ENCODE measurements at places on chromosomes 12 and 14. TPM values are rescaled to one million over a fixed set of nuclear protein-coding genes. Genes with fewer than 3 reads are reported as not detected.
A peak's percentile ranks its signal among the peaks of the same experiment; 100 is the strongest.

- no peak for DNase-seq
These were observed 64.5 kb upstream of the VASH1 start for GRCh38 chr14:76696791-76697190.

DNA sequence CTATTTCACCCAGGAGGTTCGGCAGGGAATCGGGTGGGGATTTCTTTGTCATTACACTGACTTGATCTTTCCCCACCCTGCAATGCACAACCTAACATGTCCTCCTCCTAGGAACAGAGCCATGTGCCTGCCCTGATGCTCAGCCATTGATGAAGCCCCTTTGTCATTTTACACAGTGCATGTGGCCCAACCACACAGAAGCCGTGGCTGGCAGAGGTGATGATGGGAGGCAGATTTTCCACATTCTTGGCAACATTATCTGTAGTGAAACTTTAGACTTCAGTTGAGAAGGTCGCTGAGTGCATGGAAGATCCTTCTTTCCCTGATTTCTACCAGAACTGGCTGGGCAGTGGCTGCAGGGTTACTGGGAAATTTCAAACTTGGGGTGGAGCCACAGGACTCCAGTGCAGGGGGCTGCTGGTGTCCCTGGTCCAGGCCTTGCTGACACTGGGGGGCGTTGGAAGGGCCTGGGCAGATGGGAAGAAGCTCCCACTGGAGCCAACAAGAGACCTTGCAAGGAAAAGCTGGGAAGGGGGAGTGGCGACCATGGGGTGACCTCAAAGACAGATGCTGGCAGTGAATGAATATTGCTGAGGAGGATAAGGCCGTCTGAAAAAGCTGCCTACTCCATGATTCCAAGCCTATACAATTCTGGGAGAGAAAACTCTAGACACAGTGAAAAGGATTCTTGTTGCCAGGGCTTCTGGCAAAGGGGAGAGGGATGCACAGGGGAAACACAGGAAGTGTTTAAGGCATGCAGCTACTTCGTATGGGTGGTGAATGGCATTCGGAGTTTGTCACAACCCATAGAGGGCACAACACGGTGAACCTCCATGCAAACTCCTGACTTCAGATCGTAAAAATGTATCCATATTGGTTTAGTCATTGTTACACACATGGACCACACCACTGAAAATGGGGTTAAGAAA, 41.8 kb upstream of the P2RX7 start:
- no peak for DNase-seq

- no peak for DNase-seq
These were observed 52.9 kb downstream of the PEBP1 start for GRCh38 chr12:118188690-118189371.

DNA sequence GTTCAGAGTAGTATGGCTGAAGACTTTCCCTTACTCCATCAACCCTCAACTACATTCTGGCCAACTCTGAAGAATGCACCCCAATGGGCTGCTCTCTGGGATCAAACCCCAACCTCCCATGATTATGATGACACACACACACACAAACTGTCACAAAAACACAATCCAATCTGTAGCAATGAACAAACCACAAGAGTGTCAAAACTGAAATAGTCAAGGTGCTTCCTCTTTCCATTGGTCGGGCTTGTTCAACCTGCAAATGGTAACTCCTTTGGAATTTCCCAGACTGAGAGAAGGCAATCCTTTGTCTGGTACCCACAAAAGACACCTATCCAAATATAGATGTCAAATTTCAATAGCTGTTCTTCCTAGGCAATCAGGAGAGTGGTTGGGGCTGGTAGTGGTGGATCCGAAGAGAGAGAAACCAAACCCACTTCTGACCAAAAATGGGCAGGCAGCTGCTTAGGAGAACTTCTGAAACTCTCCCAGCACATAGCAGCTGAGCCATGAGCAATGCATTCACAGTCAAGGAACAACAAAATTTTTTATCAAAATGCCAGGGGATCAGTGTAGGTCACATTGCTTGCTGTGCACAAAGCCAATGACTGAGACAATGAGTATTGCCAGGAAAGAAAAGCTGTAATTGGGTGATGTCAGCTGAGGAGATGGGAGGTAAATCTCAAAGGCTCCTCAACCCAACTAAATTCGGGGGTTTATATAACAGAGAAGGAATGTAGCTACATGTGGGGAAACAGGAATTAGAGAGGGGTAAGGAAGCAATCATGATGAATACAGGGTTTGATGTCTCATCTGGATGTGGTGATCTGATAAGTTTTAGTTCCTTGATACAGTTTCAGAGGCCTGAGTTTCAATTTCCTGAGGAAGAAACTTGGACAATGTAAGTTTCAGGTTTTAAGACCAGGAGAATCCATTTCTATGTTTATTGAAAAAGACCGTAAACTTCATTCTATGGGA, 191.4 kb downstream of the KITLG start:
- peak; percentile 71 for DNase-seq

- peak; percentile 55 for DNase-seq
These were observed 30.8 kb upstream of the LRP1-AS start for GRCh38 chr12:57178213-57178612.

- DNase-seq: no peak
These were observed 10.2 kb downstream of the BICD1 start for GRCh38 chr12:32116897-32117296.

DNA sequence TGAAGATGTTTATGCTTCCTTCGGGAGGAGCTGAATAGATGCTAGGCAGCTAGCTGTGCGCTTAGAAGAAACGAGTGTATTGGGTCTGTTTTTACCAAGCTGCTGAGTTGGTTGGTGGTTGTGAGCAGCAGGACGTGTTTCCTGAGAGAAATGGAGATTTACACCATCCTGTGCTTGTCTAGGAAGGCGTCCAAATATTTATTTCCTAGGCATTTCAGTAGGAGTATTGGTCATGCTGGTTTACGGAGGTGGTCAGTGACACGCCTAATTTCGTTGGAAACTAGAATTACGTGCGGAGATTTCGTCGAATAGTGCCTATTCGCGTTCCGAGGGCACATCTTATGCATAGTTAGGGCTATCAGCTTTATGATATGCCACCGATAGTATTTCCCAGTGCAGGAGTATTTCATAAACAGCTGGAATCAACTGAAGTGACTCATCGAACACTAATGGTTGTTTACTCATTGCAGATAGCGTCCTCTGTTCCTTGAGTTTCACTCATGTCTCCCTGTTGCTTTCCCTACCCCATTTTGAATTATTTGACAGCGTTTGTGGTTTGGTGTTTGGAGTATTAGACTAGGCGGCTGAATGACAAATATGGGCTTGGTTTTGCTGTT, 780 bp downstream of the TBC1D15 start:
- no peak for DNase-seq

DNA sequence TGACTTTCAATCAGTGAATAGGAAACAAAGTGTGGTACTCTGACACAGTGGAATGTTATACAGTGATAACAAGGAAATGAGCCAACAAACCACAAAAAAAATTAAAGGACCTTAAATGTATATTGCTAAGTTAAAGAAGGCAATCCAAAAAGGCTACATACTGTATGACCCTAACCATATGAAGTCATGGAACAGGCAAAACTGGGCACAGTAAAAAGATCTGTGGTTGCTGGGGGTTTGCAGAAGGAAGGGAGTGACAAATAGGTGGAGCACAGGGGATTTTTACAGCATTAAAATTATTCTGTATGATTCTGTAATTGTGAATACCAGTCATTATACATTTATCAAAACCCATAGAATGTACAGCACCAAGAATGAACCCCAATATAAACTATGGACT, 112.6 kb downstream of the KCNC2 start:
- no peak for DNase-seq

DNA sequence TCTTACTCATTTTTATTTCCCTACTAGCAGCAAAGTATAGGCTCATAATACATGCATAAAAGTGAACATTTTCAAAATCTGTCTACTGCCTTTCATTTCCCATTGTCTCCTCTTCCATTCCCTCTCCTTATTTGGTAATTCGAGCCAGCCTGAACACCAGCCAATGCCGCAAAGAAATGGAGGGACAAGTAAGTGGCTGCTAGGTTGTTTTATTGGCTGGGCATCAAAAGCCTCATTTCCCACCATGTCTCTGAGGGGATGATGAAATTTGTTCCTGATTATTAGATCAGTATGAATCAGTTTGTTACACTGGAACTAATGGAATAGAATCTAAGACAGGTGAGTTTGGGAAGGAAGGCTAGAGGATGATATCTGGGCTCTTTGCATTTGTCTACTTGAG, 143.5 kb downstream of the KCNA5 start:
- DNase-seq: no peak

GRCh38 chr14:22448905-22449599, 140.0 kb downstream of the DAD1 start:
- DNase-seq: peak; percentile 32

GRCh38 chr14:72774894-72775620, 118.8 kb downstream of the DPF3 start:
- DNase-seq: no peak

DNA sequence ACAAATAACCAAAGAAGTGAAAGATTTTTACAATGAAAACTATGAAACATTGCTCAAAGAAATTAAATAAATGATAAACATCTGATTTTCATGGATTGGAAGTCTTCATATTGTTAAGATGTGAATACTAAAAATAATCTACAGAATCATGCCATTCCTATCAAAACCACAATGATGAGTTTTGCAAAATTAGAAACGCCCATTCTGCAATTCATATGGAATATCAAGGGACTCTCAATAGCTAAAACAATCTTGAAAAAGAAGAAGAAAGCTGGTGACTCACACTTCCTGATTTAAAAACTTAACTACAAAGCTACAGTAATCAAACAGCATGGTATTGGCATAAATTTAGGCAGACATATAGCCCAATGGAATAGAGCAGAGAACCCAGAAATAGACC, 40.2 kb upstream of the CCT2 start:
- DNase-seq: no peak

- DNase-seq: no peak
These were observed 76.7 kb downstream of the TTC8 start for GRCh38 chr14:88901189-88901588.

DNA sequence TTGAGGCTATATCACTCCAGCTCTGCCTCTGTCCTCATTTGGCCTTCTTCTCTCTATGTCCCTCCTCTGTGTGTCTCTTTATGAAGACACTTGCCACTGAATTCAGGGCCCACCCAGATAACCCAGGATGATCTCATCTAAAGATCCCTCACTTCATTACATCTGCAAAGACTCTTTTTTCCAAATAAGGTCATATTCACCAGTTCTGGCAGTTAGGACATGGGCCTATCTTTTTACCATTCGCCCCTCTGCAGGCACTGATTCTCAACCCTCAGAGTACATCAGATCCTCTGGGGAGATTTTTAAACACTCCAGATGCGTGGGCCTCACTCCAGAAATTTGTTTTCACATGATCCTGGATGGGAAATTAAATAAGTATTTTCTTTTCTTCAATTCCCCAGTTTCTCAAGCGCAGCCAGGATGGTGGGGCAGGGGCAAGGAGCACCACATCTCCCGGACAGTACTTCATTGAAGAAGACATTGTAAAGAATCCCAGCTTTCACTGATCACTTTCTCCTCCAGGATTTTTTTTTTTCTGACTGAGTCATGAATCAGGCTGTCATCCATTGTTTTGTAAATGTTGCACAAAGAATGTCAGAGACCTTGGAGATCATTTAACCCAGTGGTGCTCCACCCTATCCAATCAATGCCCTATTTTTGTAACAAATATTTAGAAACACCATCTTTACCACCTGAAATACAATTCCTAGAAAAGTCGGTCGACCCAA, 27.4 kb downstream of the CRACR2A start:
- peak; percentile 61 for DNase-seq

The GLT1D1 gene
- total RNA-seq: not detected

The DCAF4 gene
- total RNA-seq: 21.0 TPM

The SIX4 gene
- total RNA-seq: 15.6 TPM

The PLCZ1 gene
- total RNA-seq: not detected

The RPL10L gene
- not detected for total RNA-seq

The DDX24 gene
- total RNA-seq: 134 TPM

The CLEC6A gene
- total RNA-seq: not detected

The RASSF8 gene
- total RNA-seq: 97.4 TPM

The GPR84 gene
- total RNA-seq: not detected
